Femur (tissue), 1 donor: ENCODE measurements at places on chromosomes 2 and 18.

DNA sequence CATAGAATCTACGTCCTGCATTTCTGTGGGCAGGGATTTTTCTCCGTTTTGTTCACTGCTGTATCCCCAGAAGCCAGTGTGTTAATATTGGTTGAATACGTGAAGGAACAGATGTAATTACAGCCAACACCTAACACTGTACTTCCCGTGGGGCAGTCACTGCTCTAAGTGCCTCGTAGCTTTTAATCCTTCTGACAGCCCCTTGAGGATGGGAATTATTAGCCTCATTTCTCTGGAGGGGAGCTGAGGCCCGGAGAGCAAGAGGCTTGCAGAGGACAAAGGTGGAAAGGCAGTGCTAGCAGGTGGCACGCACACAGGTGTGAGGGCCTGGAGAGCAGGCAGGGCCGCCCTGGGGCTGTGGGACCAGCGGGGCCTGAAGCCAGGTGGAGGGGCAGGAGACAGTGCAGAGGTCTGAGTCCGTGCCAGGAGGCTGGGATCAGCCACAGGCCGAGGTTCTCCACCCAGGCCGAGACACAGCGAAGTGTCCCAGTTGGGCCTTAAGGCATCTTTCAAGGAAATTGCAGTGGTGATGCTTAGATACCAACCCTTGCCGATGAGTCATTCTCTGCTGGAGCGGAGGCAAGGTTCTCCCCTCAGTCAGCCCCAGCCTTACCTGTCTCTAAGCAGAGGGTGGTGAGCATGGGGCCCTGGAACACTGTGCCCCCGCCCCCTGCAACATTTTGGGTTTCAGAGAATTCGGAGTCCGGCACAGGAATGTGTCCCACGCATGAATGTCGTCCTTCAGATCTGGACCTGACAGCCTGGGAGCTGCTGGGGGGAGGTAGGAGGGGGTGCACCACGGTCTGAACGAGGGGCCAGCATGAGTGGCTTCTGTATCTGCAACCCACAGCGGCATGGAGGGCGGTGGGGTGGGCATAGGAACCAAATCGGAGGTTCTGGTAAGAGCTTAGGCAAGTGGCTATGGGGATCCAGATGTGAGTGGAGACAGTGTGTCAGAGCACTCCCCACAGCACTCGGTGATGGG lies 122.6 kb downstream of the GBX2 start:
- no peak for DNase-seq

DNA sequence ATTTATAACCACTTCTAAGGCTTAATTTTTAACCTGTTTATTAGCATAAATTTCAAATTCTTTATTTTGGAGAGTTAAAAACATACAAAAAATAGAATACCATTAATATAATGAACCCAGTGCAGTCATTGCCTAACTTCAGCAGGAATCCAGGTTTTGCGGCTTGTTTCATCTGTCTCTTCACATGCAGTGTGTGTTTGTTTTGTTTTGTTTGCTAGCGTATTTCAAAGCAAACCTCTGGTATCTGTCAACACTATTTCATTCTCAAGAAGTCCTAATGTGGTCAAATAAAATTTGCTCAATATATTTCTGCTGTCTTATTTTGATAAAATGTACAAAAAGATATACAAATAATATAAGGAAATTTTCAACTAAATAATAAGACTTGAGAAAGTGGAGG lies 328.5 kb downstream of the AGPS start:
- no peak for DNase-seq

DNA sequence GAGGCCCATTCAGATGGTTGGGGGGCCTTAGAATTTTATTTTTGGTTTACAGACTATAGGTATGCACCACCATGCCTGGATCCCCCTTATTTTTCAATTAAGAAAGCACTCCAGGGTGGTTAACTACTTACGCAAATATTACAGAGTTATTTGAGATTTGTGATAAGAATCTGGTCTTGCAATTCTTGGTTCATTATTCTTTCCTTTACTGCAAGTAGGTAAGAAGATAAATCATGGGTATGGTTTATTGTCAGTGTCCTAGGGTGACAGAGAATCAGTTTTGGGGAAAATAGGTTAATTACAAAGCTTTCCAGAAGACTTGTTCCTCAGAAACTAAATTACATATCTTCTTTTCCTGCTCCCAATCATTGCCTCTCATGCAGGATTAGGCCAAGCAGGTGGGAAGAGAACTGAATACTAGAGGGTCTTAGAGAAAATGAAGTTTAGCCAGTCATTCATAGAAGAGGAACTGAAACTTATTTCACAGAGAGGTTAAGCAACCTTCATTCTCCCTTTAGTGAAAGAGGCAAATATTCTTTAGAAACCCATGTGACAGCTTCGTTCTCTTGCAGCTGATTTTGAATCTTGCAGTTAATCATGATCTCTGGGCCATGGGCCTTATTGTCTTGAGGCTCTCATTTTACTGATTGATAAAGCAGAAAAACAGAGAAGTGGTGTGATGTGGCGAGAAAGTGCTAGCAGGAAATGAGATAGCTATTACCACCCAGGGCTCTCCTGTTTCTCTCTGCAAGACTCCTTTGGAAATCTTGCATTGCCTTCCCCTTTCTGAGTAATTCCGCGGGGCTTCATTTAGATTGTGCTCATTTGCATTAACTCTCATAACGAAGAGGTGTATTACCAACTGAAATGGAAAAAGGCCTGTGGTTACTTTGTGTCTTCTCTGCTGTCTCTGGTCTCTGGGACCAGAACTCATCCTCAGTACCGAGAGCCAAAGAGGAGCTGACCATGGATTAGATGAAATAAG lies 44.8 kb upstream of the ARHGAP25 start:
- no peak for DNase-seq

DNA sequence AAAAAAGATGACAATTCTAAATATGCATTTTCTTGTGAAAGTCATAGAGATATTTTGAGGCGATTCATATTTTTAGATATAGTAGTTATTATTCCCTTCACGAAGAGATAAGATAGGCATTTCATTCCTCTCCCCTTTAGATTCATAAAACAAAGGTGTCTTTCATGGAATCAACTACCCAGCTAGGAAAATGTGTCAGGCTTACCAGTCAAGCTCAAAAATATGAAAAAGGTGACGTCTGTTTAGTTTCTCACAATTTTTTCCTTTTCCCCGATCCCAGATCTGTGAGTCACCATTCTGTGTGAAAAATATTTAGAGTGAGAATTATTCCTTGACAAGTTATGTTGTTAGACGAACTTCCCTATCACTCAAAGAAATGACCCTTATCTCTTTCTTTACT lies 95.4 kb upstream of the FN1 start:
- DNase-seq: no peak

DNA sequence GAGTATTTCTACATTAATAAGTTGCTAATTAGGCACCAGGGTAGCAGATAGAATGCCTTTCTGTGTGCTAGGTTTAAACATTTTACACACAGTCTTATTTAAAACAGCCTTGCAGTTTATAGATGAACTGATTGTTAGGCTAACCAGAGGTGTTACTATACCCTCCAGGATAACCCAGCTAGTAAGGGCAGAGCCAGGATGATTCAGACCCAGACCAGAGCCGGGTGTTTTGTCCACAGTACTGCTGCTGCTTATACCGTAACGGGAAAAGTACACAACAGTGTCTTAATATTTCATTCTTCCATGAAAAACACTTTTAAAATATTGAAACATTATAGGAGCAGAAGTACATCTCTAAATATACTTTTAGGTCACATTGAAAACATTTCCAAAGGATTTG lies 82.7 kb downstream of the MALT1 start:
- DNase-seq: no peak

DNA sequence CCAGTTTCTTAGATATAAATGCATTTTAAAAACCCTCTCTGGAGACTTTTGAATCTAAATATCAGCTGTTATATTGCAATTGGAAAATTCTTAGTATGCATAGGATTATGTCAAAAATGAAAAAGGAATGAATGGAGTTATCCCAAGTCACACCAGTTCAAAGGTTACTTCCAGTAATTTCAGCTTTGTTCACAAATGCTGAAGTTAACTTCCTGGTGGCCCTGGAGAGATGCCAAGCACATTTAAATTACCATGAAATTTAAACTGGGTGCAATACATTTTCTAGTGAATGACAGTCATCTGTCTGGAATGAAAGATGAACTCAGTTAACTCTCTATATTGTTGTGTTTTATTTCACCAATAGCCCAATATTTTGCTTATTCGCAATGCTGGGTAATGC lies 753.9 kb downstream of the SUCLG1 start:
- no peak for DNase-seq

- DNase-seq: no peak
Measured at GRCh38 chr18:53991805-53992204, 232.7 kb downstream of the MBD2 start.

- no peak for DNase-seq
Measured at GRCh38 chr18:14922031-14922430, 174.1 kb downstream of the ANKRD30B start.

GRCh38 chr2:154551649-154552048 lies 146.8 kb upstream of the KCNJ3 start:
- DNase-seq: no peak

GRCh38 chr2:162838136-162838497 lies 450 bp downstream of the KCNH7 start:
- DNase-seq: no peak

DNA sequence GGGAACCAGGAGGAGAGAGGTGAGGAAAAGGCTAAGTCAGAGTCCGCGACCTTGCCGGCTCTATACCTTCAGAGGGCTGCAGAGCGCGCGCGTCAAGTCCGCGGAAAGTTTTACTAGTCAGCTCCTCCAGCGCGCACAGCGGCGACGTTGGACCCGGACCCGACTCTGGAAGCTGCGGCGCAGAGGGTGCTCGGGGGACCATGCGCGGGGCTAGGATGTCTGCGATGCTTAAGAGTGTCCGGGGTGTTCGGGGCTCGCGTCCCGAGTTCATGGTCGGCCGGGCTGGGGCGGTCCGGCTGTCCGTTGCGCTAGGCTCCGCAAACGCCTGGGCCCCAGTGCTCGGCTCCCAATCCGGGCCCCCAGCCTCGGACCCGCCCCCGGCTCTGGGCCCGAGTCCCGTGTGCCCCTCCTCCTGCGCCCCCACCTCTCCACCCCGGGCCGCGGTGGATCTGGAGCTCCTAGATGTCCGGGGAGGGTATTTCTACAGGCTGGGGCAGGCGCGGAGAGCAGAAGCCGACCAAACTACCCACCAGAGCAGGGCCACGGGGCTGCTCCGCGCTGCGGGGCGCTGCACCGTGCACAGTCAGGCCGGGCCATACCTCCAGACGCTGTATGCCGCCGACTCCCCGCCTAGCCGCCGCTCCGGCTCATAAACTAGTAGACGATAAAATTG lies at the start of gene LBX2:
Gene LBX2, minus strand, starts transcription at position 337 of the 673 bp plus-strand sequence. Its CDS starts 66 bp downstream, at position 271.
- no peak for DNase-seq
